T follicular helper cell (primary cell): ENCODE measurements at places on chromosomes 11 and 22.

DNA sequence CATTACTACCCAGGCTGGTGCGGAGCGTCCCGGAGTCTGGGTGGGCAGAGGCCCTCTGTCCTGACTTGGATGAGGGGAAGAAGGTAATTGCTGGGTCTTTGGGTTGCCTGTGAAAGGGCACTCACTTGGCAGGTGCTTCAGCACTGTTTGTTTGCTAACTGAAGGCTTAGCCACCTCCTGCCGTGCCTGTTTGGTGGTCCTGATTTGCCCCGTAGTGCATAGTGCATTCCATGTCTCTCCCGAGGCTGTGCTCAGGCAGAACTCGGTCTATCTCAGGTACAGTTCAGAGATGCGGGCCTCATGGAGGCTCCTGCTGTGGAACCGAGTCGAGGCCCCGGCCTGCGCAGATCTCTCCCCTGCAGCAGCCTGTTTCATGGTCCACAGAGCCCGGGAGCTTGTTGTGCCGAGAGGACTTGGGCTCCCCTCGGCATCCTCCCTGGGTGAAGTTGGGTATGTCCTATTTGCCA lies 146.2 kb downstream of the TBC1D22A start:
- DNase-seq, result no peak

DNA sequence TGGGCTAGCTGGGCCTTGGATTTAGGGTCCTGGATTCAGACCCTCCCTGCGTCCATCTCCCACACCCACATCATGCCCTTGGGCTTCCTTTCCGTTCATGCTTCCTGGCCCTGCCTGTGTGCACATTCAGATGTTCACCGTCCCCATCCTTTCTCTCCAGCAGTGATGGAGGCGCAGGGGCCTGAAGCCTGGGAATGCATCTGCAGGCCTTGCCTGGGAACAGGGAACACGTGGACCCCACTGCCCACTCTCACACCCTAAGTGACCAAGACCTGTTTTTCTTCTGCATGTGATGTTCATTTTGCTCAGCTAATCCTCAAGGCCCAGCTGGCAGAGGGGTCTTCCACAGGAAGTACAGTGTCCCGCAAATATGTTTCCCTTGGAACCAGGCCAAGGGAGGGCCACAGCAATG lies 91.6 kb upstream of the PARVA start:
- no peak for DNase-seq

GRCh38 chr22:41966607-41967240 lies 2.5 kb upstream of the SEPTIN3 start:
- no peak for DNase-seq

GRCh38 chr11:114174712-114175495 lies 115.4 kb downstream of the ZBTB16 start:
- DNase-seq, result no peak

DNA sequence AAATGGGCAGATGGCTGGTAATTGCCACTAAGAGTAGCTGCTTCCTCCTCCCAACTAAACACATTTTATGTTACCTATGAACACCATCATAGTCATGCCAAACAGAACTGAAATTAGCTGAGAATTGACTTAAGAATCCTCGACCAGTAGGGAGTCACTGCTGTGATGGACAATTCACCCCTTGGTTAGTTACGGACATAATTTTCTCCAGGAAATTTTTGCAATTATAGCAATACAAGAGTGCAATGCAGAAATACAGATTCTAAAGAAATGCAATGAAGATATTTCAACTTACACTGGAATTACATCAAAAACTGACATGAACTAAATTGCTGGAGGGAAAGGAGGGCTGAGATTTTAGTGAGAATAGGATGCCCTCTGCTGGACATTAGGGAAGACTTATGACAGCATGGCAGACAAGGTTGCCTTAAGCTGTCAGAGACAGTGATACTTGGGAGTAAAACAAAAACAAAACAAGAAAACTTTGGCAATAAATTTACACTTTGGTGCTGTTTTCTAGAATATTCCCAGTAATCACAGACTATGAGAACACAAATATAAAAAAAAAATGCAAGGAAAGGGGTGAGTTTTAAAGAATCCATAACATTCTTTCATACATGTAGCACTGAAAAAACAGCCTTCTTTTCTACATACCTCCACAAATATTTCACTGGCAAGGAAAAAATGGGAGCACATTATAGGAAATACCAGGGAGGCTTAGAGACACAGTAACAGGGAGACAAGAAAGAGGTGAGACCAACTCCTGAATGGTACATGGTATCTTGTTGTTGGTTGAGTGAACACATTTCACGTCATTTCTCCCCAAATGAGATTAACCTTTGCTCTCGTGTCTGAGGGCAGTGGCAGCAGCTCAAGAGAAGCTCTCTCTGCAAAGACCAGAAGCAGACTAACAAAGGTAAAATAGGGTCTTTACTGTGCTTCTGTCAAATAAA lies 11.2 kb upstream of the PPP2R1B start:
- peak; percentile 3 for DNase-seq

- no peak for DNase-seq
Measured at GRCh38 chr11:8777907-8778767, 95.5 kb downstream of the RPL27A start.

- no peak for DNase-seq
Measured at GRCh38 chr22:31956360-31956759, 12.0 kb downstream of the YWHAH start.
